Heart left ventricle (tissue), 16 donors: ENCODE measurements at places on chromosomes 7 and 10.

GRCh38 chr7:114426824-114427223 is 12.2 kb downstream of the FOXP2 start:
- H3K36me3 ChIP-seq, result no peaks in the 10 kb centered on the region
- no peaks in the 10 kb centered on the region for H3K4me1 ChIP-seq
- no peak for DNase-seq

- no peaks in the 10 kb centered on the region for H3K36me3 ChIP-seq
- no peaks in the 10 kb centered on the region for H3K4me1 ChIP-seq
- no peaks in the 10 kb centered on the region for H3K27me3 ChIP-seq
- DNase-seq, result no peak
Observed at GRCh38 chr7:84658286-84658685, 463.7 kb upstream of the SEMA3A start.

- no peak for DNase-seq
- H3K36me3 ChIP-seq, result no peaks in the 10 kb centered on the region
- no peak overlapping the region for H3K27ac ChIP-seq
- H3K27me3 ChIP-seq, result no peaks in the 10 kb centered on the region
- H3K4me3 ChIP-seq, result no peak overlapping the region
Observed at GRCh38 chr10:58963723-58964124, 212.7 kb upstream of the PHYHIPL start.

GRCh38 chr10:58741673-58742072 is 229.0 kb downstream of the BICC1 start:
- no peaks in the 10 kb centered on the region for H3K36me3 ChIP-seq
- no peaks in the 10 kb centered on the region for H3K27me3 ChIP-seq
- no peak overlapping the region for H3K27ac ChIP-seq

- H3K4me1 ChIP-seq, result no peaks in the 10 kb centered on the region
- no peak overlapping the region for H3K27ac ChIP-seq
- no peak overlapping the region for H3K4me3 ChIP-seq
- DNase-seq, result no peak
- no peaks in the 10 kb centered on the region for H3K27me3 ChIP-seq
Observed at GRCh38 chr7:23628370-23628769, 31.2 kb downstream of the CCDC126 start.

GRCh38 chr7:50069613-50070012 is 23.4 kb downstream of the ZPBP start:
- H3K4me3 ChIP-seq, result peak overlapping the region; percentile 64
- no peaks in the 10 kb centered on the region for H3K27me3 ChIP-seq
- peak; percentile 25 for DNase-seq
- peaks cover 13% of the 10 kb centered on the region for H3K4me1 ChIP-seq

DNA sequence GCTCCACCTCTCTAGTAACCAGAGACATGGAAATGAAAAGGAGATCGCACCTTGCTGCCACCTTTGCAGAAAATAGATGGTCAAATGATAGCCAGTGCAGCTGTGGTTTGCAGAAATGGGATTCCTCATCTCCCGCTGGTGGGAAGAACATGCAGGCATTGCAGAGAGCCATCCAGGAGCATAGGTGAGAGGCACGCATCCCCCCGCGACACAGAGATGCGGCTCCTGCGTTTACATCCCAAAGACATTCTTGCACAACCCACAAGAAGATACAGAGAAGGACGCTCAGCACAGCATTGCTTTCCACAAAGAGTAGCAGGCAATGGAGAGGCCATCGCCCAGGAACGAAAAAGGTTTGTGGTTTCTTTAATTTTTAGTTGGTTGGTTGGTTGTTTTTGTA is 56.2 kb downstream of the OAT start:
- H3K27me3 ChIP-seq, result no peaks in the 10 kb centered on the region
- no peak for DNase-seq
- H3K27ac ChIP-seq, result no peak overlapping the region
- H3K4me3 ChIP-seq, result no peak overlapping the region

GRCh38 chr10:43842072-43842471 is 193.4 kb upstream of the ZNF32 start:
- no peak for DNase-seq
- H3K27ac ChIP-seq, result no peak overlapping the region
- H3K4me1 ChIP-seq, result no peaks in the 10 kb centered on the region
- H3K27me3 ChIP-seq, result no peaks in the 10 kb centered on the region

DNA sequence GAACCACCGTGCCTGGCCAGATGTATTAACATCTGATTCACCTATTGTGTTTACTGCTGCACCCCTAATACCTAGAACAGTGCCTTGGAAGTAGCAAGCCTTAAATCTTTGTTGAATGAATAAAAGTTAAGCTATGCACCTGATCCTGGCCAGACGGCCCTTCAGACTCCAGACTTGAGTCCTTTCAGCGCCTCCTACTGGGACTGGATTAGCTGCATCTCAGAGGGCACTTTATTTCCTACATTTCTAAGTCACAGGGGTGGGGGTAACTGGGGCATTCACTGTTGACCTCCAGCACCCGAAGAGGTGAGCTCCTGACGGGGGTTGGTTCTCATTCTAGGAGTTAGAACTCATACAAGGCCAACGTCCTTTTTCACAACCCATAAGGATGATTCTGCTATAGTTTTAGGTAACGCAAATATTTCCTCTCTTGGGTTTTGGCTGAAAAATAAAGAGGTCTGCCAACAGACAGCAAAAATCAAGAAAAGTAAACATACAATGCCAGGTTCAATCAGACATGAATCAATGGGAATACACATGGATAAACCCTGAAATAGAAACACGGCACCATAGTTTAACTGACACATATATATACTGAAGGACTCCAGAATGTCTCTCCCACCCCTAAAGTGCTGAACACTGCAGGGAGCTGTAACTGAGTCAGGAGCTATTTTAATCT is 48.0 kb upstream of the DLG5 start:
- peaks cover 39% of the 10 kb centered on the region for H3K36me3 ChIP-seq
- no peak overlapping the region for H3K27ac ChIP-seq
- H3K27me3 ChIP-seq, result no peaks in the 10 kb centered on the region

- no peak overlapping the region for H3K4me3 ChIP-seq
- no peaks in the 10 kb centered on the region for H3K36me3 ChIP-seq
- no peak for DNase-seq
- no peak overlapping the region for H3K27ac ChIP-seq
Observed at GRCh38 chr7:134694299-134694698, 47.6 kb downstream of the BPGM start.

DNA sequence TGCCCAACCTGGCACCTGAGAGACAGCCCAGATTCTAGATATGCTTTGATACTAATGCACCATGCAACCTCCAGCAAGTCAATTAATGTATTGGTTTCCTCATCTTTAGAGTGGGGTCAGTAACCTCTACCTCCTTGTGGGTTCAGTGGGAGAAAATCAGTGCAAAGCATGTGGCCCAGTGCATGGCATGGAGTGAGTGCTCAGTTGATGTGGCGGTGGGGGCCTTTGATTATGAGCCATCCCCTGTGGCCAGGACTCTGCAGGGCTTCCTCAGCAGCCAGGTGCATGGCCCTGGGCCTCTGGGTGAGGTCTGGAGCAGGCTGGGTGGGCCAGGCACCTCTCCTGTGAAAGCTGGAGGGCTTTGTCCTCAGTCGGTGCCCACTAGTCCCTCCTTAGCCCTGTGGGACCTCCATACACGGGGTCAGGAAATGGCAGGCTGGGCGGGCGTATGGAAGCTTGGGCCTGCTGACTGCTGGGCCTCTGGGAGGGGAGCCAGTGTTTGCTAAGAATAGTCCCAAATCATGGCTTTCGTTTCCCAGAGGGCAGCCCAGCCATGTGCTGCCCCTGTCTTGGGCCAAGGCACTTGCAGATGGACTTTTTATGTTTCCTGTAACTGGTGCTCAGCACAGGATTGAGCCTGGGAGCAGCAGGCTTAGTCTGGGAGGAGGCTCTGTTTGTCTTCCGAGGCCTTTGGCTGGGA is 3.4 kb downstream of the PALD1 start:
- H3K4me3 ChIP-seq, result no peak overlapping the region
- peak overlapping the region; percentile 66 for H3K27ac ChIP-seq
- peaks cover 55% of the 10 kb centered on the region for H3K4me1 ChIP-seq
- DNase-seq, result peak; percentile 87
- no peaks in the 10 kb centered on the region for H3K36me3 ChIP-seq

DNA sequence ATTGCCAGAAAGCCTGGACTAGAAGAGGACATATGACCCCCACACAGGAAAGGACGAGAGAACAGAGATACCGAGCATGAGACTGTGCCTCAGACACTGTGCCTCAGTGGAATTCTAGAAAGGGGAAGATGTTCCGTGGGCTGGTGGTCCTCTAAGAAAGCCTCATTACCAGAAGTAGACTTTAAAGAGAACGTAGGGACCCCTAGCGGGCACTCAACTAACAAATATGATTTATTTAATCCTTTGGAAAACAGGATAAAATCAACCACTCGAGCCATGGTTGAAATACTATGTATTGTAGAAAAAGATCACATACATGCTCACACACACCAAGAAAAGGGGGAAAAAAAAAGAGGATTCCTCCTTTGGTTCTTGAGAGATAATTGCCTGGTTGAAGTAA is 701.2 kb upstream of the SORCS1 start:
- no peak for DNase-seq
- H3K4me1 ChIP-seq, result no peaks in the 10 kb centered on the region
- H3K27ac ChIP-seq, result no peak overlapping the region
- H3K36me3 ChIP-seq, result no peaks in the 10 kb centered on the region
- H3K4me3 ChIP-seq, result no peak overlapping the region

DNA sequence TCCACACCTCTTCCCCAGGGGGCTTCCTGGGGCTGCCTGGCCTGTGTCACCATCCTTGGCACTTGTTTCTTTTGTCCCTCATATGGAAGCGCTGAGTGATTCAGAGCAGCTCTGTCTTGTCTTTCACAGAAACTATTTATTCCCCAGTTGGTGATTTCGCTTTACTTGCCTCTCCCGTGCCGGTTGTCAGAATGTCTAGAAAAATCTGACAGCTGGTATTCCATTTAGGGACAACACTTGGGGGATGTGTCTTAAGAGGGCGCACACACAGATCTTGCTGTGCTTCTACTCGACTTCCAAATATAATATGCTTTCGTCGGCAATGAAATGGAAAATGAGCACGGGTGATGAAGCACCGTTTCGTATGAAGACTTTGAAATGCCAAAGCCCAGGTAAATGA is 611.8 kb downstream of the CALN1 start:
- no peak overlapping the region for H3K4me3 ChIP-seq
- no peaks in the 10 kb centered on the region for H3K27me3 ChIP-seq
- H3K36me3 ChIP-seq, result no peaks in the 10 kb centered on the region
